ENCODE measurements at places on chromosomes 5 and 9.

GRCh38 chr9:135612981-135613910 is 26.1 kb downstream of the GLT6D1 start:
- DNase-seq = no peak

GRCh38 chr9:18442629-18443491 is 31.1 kb upstream of the ADAMTSL1 start:
- DNase-seq = peak; percentile 50

GRCh38 chr5:31442058-31442745 is 89.7 kb downstream of the DROSHA start:
- no peak for DNase-seq

DNA sequence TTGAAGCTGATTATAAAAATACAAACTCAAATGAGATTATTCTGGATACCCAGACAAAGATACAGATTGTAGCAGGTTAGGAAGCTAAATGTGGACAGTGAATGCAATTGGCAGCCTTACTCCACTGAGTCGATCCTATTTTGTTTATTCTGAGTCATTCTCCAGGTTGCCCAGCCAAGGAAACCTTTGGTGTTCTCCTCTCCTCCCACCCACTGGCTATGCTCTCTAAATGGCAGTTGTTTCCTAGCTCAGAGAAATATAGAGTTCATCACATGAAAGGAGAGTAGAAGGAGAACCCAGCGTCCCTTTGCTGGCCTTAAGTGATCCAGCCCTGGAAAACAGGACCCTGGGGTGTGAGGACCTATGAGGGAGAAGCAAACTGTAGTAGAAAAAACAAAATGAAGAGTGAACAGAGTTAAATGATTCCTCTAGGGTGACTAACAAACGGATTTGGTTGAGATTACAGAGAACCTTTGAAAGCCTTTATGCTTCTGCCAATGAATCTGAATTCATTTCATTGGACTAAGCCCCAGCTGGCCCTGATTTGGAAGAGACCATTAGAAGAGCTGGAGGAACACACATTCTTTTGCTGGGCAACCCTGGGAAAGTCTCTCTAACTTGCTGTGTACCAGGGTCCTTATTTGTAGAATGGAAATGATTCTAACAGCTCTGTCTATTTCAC is 95.1 kb downstream of the BRINP1 start:
- DNase-seq = no peak

GRCh38 chr5:179841621-179842020 is 17.0 kb downstream of the MRNIP start:
- no peak for DNase-seq

- DNase-seq = no peak
These were observed 184.4 kb upstream of the DMRT1 start for GRCh38 chr9:656926-657568.

GRCh38 chr5:102902647-102903046 is 147.5 kb downstream of the PAM start:
- DNase-seq = no peak

- no peak for DNase-seq
These were observed 6.7 kb downstream of the IRF1 start for GRCh38 chr5:132483661-132484390.

DNA sequence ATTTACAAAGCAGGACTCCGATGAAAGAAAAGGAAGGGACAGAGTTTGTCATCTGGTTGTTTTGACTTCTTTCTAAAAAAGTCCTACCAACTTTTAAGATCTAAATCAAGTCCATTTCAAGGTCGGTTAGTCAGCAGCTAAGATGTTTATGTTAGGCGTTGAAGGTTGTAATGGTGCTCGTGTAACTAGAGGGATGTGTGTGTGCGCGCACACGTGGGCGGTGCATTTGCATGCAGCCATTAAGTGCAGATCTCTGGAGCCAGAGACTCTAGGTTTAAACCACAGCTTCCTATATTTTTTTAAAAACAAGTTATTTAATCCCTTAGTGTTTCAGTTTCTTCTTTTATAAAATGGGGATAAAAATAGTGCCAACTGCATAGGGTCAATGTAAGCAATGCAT is 77.0 kb upstream of the SMIM32 start:
- DNase-seq = no peak

GRCh38 chr5:53942724-53943123 is 367.6 kb downstream of the ARL15 start:
- DNase-seq = no peak

DNA sequence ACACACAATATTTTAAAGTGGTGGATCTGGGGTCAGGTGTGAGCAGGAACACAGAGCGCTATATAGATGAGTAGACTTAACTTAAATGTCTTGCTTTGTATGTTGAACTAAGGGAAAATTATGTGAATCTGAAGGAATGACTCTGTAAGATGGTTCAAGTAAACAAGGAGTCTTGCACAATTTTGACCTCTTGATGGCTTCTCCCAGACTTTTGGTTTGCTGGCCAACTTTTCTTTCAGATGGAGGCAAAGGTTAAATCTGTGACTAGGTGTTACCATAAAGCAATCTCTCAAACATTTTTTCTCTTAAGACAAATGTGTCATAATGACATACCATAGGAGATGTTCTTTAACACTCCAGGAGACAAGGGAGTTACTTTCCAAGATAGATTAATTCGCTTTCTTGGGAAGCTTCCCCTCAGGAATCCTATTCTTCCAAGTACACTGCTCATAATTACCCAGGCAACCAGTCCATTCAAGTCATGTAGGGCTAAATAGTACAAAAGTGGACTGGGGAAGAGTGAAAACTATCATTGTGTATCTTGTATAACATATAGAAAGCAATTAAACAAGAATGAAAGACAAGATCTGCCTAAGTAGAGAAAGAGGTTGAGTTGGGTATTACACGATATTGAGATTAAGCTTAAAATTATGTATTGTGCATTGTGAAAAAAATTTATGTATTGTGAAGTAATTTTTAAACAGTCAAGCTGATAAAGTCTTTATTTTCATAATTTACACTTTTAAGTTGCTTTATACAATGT is 60.3 kb upstream of the SLC27A6 start:
- no peak for DNase-seq

GRCh38 chr5:119071561-119071995 is 691 bp downstream of the DMXL1 start:
- no peak for DNase-seq

DNA sequence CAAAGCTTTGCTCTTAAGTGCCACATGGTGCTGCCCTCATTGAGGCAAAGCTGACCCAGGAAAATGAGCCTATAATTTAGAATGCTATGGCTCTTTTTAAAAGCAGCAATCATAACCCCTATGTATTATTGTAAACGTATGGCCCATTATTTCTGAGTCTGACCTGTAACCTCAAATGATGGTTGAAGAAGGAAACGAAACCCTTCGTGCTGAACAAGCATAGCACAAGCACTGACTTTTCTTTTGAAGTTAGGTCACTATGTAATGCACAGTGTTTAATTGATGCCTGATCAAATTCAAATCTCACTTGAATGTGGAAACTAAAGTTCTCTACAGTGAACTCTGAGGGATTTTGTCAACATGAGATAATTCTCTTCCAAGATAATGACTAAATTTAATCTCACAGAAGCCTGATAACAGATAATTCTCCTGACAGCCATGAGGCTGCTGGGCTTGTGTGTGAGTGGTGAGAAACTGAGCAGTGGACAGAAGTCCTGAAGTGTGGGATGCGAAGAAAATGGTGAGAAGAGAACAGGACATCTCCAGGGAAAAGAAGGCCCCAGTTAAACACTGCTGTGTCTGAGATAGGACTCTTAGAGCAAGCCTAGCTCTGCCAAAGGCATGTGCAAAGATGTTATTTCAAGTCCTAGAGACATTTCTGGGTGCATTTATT is 226.9 kb downstream of the MAN2A1 start:
- DNase-seq = no peak

- no peak for DNase-seq
These were observed 165.1 kb downstream of the RGS3 start for GRCh38 chr9:113628621-113629020.

DNA sequence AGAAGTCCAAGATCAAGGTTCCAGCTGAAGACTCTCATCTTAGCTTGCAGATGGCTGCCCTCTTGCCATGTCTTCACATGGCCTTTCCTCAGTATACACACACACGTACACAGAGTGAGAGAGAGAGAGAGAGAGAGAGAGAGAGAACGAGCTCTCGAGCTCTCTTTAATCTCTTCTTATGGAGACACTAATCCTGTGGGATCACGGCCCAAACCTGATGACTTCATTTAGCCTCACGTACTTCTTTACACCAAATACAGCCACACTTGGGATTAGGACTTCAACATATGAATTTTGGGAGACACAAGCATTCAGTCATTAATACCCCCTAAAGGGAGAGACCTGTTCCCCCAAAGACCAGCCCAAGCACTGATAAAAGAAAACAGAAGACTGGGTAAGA is 42.8 kb downstream of the SIL1 start:
- no peak for DNase-seq

DNA sequence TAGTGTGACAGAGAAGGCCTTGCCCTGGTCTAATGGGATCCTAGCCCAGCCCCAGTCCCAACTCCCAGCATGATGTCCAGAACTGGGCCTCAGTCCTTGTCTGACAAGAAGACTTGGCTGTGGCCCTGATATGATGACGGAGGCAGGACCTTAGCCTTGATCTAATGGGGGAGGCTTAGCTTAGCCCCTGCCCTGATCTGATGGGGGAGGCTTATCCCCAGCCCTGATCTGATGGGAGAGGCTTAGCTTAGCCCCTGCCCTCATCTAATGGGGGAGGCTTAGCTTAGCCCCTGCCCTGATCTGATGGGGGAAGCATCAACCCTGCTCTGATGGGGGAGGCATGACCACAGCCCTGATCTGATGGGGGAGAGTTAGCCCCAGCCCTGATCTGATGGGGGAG is 3.7 kb downstream of the PKN3 start:
- no peak for DNase-seq

DNA sequence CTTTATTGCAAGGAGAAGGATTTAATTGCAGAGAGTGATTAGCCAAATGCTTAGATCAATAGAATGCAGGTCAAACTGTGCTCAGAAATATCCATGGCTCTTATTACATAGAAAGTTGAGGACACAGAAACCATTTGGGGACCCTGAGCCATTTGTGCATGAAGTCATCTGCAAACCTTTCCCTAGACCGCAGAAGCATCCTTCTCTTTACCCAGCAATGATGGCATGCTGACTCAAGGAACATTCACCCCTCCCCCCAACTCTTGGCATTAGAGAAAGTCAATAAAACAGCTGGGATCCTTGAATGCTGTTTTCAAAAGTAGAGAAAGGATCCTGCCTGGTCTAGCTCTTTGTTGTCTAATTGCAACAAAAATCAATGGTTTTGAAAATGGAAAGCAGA is 73.5 kb downstream of the PPP2R2B start:
- DNase-seq = no peak

GRCh38 chr5:31825518-31826068 is 186.7 kb downstream of the PDZD2 start:
- DNase-seq = no peak

DNA sequence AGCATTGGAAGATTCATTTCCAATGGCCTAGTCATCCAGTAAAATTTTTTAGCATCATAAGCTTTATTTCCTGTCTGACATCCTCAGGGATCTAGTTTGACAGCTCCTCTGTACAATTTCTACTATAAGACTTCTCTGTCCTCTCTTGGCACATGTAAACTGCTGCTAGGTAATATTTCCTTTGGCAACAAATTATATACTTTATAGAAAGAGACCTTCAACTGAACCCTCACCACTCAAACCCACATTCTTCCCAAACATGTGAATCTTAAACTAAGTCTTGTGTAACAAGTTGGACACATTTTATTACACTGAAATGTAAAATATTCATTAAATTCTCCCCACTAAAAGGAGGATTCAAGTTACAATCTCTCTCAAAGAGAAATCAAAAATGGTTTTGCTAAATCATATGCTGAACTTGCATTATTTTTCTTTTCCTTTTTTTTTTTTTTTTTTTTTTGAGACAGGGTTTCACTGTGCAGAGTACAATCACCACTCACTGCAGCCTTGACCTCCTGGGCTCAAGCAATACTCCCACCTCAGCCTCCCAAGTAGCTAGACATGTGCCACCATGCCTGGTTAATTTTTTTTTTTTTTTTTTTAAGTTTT is 36.9 kb downstream of the SCAI start:
- no peak for DNase-seq

- no peak for DNase-seq
These were observed 244.0 kb downstream of the YTHDC2 start for GRCh38 chr5:113757508-113757907.

DNA sequence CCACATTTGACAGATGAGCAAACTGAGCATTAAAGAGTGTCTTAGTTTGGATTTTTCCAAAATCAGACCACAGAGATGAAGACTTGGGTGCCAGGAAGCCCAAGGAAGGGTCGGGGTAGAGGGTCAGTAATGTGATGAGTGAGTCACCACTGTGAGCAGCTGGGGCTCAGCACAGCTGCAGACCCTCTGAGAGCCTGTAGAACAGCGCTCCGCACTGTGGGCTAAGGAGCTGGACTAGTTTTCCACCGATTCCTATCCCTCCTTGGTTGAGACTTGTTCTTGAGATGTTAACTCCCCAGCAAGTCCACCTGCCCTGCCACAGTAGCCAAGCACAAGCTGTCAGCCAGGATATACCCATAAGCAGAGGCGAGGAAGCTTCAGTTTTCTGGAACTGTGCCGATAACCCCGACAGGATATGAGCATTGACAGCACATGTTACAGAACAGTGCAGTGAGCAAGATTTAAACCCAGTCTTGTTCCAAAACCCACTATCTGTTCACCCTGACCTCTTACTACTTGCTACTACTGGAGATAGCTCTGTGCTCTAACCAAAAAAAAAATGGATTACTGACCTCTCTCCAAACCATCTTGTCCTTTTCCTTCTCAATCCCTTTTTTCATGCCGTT is 31.8 kb downstream of the EGFLAM start:
- DNase-seq = no peak

GRCh38 chr9:34490360-34490759 is 31.8 kb downstream of the DNAI1 start:
- DNase-seq = no peak

DNA sequence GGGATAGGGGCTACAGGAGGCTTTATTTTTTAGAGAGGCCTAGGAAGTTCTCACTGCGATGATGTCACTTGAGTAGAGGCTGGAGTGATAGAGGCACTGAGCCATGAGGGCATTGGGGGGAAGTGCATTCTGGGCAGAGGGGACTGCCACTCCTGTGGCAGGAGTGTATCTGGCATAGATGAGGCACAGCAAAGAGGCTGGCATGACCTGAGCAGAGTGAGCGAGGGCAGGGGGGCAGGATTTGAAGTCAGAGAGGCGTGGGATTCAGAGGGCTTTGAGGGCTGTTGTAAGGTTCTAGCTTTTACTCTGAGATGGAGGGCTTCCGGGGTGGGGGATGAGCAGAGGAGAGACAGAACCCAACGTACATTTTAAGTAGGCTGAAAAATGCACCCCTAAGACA is 91.9 kb upstream of the SH3PXD2B start:
- DNase-seq = no peak

DNA sequence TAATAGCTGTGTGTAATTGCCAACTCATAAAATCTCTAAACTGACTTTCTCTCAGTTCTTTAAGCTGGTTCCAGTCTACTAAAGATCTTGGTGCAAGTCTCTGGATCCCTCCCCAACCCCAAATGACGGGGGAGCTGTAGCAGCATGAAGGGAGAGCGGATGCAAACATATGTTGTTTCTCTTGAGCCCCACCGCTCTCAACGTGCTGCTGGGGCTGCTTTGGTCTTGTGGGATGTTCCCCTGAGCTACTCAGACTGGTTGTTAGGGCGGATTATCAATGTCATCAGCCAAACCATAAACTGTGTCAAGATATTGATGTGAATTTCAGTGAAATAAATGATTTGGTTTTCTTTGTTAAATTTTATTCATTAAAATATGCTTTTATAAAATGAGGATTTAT is 40.9 kb upstream of the APC start:
- DNase-seq = no peak
